Esophagus muscularis mucosa (tissue), 4 donors: ENCODE measurements at places on chromosomes 2 and 18. TPM values are rescaled to one million over a fixed set of nuclear protein-coding genes. Genes with fewer than 3 reads are reported as not detected.

The TMEFF2 gene
- 0.42 TPM for total RNA-seq

The AKAIN1 gene
- not detected for total RNA-seq

GRCh38 chr2:206798000-206798399, 32.6 kb downstream of the FASTKD2 start:
- no peak for DNase-seq

- no peak for DNase-seq
Observed at GRCh38 chr2:29186817-29187216, 71.6 kb downstream of the CLIP4 start.

DNA sequence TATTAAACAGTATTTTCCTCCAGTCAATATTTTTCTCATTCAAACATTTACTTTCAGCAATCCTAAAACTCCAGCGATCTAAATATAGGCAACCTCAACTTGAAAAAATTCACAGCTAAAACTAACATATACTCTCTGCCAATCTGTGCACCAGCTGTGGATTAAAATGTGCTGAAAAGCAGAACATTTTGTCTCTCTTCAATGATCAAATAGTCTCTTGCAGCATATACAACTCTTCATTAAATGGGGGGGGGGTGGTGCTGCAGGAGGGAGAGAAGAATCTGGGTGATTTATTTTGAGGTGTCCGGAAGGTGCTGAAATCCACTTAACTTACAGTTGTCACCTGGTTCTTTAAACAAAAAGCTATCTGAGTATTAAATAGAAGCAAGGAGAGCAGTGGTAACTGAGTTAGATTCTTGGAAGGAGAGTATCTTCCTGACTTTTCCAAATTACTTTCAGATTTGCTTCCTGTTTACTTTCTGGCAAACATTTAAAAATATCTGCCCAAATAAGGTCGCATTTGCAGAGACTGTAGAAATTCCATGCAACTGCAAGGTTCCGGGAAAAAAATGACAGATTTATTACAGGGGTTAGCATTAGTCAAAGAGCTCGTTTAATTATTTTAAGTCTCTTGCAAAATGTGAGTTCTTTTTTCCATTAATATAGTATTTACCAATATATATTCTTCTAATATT, 904.7 kb upstream of the ACVR2A start:
- DNase-seq = no peak

- DNase-seq = no peak
Observed at GRCh38 chr2:44351088-44351487, 10.2 kb downstream of the PREPL start.
